NCI-H748 treated with DMSO at 0.1 percent for 48 hours (cell line): ENCODE measurements at places on chromosomes 5 and 9.

DNA sequence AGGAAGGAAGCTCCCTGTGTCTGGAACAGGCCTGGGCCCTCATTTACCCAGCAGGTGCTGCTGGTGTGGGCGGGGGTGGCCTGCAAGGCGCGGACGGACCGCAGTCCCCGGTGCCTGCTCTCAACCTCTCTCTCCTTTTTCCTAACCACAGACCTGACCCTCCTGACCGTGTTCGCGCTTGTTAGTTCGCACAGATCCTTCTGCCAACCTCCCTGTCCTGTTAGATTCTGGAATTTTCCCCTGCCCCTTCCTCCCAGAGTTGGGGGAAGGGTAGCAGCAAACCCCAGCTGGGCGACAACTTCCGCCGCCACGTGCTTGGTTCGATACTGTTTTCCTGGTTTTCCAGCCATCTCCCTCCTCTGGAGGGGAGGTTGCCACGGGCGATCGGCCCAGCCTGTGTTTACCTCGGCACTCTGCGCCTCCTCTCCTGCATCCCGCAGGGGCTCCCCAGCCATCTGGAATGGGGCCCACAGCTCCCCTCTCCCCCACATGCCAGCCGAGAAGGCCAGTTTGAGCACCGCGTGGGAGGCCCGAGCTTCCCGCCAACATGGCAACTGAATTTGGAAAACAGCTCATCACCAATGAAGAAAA is 70.8 kb upstream of the UNC5A start:
- DNase-seq: no peak

GRCh38 chr5:2634399-2635176 is 116.9 kb downstream of the IRX2 start:
- no peak for DNase-seq

- DNase-seq: no peak
Measured at GRCh38 chr5:85170183-85170582, 785.5 kb upstream of the EDIL3 start.

- no peak for DNase-seq
Measured at GRCh38 chr5:80707645-80708044, 52.9 kb upstream of the DHFR start.

DNA sequence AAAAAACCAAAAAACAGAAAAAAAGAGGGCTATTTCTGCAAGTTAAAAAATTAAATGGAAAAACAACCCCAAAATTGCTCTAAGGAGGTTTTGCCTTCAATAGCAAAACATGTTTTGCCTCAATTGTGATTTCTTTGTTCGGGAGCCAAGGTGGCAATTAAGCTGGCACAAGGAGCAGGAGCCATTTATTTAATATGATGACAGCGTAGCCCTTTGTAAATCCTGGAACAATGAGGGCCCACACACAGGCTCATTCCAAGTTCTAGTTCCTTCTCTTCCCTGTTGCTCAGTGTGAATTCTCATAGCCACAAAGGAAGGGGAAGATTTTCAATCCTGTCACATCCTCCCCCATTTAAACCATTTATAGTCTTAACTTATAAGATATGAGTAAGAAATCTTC is 353.2 kb downstream of the PDE4D start:
- peak; percentile 63 for DNase-seq

GRCh38 chr9:95875305-95876137 is at the start of gene ERCC6L2:
TSS of gene ERCC6L2 (plus strand) at chr9:95875691. CDS start at chr9:95876039, 348 bp downstream.
- peak; percentile 95 for DNase-seq

DNA sequence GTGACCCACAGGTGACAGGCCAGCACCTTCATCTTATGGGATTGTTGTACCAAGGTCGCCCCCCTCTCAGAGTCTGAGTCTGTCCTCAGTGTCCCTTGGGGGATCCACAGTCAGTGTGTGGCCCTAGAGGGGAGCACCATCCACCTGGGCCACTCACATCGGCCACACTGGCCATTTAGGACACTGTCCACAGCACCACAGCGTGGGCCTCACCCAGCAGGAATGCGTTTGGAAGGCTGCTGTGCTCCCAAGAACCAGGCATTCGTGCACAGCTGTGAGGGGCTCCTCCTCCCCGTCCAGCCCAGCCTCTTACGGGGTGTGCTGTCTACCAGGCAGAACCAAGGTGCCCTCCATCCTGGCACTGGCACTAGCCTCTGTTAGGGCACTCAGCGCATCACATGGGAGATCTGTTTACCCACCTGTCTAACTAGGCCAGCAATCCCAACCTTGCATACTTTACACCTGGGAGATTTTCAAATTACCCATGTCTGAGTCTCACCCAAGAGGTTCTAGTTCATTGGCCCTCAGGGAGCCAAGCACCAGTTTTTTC is 24.5 kb upstream of the UBE2QL1 start:
- DNase-seq: no peak

- no peak for DNase-seq
Measured at GRCh38 chr5:74310386-74310785, 330.1 kb downstream of the ENC1 start.

- DNase-seq: peak; percentile 20
Measured at GRCh38 chr5:8247049-8247899, 378.3 kb downstream of the MTRR start.

GRCh38 chr5:161058781-161059180 is 206.8 kb upstream of the ATP10B start:
- DNase-seq: no peak

DNA sequence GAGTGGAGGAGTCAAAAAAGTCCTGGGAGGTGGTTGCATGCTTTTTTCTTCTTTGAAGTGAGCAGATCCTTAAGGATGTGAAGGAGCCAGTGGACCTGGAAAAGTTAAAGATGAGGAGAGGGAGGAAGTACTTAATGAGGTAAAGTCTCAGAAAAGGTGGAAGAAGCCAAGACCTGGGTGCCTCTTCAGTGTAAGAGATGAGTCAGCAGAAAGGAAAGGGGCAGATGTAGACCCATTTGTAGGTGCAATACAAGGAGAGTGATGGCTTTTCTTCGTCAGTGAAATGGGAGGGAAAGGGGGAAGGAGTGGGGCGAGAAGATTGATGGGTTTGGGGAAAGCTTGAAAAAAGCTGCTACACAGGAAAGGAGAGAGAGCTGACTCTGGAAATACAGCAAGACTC is 82.9 kb downstream of the ANGPTL2 start:
- DNase-seq: no peak

- DNase-seq: no peak
Measured at GRCh38 chr9:85397005-85397404, 344.7 kb downstream of the AGTPBP1 start.

DNA sequence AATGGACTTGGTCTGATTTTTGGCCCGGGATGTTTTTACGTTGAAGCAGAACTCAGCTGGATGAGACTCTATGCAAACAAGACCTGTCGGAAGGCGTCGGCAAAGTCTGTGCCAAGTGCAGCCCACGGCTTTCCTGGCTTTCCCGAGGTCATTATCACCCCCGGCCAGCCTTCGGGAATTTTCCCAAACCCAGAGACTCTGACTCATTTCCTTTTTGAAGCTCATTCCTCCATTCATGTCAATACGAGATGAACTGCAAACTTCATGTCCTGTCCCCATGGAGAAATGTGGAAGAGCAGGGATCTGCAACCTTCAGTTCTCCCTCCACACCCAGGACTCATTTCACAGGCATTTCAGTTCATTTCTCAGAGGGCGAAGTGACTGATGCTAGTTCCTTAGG is 95.3 kb downstream of the IRX2 start:
- no peak for DNase-seq

- no peak for DNase-seq
Measured at GRCh38 chr5:169176709-169177694, 123.9 kb downstream of the SLIT3 start.

DNA sequence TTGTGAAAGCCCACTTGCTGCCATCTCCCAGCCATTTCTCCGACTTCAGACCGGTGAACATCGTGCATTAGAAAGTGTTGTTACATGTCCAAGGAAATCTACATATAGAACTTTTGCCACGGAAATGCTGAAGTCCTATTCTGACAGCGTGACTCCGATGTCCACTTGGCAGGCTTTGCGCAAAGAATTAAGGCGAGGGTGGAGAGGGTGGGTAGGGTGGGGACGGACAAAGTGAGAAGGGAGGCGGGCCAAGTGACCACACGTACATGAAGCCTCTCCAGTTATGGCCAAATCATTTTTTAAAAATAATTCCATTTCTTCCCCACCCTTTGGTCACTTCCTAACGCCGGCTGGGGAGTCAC is 460 bp upstream of the ACO1 start:
- DNase-seq: no peak

- no peak for DNase-seq
Measured at GRCh38 chr5:103148213-103148612, 28.1 kb downstream of the PPIP5K2 start.

GRCh38 chr5:135724617-135725016 is 109.8 kb upstream of the SLC25A48 start:
- no peak for DNase-seq

- DNase-seq: no peak
Measured at GRCh38 chr9:23644896-23645295, 181.1 kb downstream of the ELAVL2 start.

- no peak for DNase-seq
Measured at GRCh38 chr9:18896531-18897179, 136.4 kb downstream of the SAXO1 start.

GRCh38 chr9:92636627-92637026 is 33.3 kb downstream of the IPPK start:
- DNase-seq: no peak

DNA sequence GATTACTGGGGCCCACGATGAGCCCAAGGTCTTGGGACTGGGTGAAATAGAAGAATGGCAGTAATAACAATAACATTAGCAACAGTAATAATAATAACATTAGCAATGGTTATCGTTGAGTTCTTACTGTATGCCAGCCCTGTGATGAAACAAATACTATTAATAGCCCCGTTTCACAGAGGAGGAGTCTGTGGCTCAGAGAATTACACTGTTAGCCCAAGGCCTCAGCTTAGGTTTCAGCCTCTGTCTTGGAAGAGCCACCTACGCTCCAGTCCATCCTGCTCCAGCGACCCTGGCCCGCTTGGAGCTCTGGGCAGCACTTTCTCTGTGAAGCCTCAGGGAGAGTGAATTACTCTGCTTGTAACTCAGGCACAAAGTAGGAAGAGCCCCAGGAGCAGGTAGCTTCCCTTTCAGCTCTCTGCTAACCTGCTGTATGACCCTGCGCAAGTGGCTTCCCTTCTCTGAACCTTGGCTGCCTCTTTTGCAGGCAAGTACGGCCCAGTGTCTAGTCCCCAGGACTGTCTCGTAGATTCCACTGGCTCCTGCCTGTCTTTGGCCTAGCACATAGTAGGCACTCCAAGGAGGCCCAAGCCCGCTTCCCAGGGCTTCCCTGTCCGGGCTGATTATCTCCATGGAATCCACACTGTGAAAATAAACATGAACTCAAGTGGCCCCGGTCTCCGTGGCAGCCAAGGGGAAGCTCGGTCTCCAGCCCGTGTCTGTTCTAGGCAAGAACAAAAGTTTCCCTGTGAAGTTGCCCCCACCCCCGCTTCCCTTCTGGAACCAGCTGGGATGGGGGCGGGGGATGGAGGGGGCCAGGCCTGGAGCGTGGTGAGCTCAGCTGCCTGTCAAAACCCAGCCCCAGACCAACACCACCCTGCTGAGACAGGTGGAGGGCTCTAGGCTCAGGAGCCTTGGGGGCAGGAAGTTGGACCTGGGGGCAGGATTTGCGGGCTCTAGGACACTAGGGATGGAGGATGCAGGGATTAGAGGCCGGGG is 26.2 kb upstream of the LMX1B start:
- no peak for DNase-seq

DNA sequence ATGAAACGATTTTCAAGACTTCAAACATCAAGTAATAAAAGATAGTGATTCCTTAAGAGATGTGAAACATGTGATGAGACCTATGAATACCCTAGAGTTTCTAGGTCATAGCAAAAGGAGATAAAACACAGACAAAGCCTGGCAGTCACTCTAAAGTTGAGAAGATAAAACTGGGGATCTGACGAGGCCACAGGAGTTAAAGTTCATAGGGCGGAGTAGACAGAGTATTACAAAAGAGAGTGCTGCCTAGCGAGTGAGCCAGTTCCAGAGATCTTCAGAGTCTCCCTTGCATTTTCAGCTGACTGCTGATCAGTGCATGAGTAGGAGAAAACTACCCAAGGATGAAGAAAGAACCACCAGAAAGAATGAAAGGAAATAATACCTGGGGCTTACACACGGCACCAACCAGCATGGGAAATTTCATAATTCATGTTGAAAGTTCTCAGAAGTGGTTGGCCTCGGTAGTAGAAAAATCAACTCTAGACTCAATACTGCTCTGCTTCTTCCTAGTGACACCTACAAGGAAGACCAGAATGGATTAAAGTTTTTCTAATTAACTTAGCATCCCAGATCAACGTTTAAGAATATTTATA is 30.4 kb downstream of the FBXO4 start:
- DNase-seq: no peak
